ENCODE measurements at places on chromosomes 5 and 9.
A peak's percentile ranks its signal among the peaks of the same experiment; 100 is the strongest.

DNA sequence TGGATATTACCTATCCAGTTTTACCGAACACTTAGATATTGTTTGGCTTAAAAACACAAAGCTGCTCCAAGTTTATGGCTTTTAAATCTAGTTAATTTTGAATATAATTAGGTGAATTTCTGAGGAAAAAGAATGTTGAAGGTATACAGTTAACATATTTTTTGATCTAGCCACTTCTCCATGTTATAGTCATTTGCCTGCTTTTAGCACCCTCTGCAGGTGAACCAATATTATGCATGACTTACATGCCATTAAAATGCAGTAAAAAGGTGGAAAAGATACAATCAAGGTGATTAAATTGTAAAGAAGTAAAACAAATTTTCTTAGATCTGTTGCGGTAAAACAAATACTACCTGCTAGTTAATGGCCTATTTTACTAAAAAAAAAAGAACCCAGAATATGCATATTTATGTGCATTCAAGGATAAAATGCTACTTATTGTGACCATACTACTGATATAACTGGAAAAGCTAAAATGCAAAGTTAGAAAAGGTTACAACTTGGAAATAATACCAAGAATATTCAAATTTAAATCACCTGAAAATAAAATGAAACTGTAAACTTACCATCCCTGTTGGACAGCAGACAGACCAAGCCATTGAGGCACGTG is 132.1 kb downstream of the AP3B1 start:
- peak; percentile 42 for DNase-seq

DNA sequence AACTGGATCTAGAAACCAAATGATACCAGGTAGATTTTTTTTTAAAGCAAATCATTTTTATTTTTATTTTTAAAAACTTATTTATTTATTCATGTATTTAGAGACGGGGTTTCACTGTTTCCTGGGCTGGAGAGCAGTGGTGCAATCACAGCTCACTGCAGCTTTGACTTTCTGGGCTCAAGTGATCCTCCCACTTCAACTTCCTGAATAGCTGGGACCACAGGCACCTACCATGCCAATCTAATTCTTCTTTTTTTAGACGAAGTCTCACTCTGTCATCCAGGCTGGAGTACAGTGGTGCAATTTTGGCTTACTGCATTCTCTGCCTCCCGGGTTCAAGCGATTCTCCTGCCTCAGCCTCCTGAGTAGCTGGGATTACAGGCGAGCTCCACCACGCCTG is 41.3 kb upstream of the CDK20 start:
- DNase-seq: no peak

DNA sequence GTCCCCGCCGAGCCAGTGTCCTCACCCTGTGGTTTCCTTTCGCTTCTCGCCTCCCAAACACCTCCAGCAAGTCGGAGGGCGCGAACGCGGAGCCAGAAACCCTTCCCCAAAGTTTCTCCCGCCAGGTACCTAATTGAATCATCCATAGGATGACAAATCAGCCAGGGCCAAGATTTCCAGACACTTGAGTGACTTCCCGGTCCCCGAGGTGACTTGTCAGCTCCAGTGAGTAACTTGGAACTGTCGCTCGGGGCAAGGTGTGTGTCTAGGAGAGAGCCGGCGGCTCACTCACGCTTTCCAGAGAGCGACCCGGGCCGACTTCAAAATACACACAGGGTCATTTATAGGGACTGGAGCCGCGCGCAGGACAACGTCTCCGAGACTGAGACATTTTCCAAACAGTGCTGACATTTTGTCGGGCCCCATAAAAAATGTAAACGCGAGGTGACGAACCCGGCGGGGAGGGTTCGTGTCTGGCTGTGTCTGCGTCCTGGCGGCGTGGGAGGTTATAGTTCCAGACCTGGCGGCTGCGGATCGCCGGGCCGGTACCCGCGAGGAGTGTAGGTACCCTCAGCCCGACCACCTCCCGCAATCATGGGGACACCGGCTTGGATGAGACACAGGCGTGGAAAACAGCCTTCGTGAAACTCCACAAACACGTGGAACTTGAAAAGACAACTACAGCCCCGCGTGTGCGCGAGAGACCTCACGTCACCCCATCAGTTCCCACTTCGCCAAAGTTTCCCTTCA is 1.4 kb downstream of the GLIS3 start:
- no peak for DNase-seq

DNA sequence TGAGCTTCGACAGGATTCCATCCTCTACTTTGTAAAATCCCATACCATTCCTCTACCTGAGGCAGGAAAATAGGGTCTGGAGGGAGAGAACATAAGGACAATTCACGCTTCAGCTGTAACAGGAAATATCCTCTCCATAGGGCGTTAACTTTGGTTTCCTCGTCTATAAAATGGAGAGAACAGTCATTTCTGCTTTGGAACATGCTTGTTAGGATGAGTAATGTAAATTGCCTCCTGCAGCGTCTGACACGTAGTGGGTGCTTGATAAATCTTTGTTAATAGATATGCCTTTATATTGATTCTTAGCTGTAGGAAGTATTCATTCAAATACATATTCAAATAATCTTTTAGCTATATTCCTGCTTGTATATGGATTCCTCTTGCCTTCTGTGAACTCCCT is 711 bp upstream of the SUB1 start:
- DNase-seq: no peak

GRCh38 chr5:3607541-3608181 is 12.0 kb downstream of the IRX1 start:
- DNase-seq: no peak

DNA sequence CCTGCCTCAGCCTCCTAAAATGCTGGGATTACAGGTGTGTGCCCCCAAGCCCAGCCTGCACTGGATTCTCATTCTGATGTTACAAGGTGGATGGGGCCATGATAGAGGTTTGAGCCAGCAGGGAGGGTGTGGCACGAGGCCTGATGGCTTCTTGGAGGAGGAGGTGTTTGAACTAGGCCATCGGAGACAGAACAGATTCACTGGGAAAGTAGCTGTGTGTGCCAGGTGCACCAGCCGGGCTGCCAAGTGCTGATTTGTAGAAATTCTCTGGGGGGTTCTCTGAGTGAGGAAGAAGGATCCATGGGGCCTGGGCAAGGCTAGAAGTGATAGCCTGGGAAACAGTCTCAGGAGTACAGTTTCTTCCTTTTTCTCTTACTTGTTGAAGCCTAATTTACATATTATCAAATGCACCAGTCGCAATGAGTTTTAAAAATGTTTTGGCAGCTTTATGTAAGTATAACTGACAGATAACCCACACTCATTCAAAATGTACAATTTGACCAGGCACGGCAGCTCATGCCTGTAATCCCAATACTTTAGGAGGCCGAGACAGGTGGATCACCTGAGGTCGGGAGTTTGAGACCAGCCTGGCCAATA is 31.1 kb upstream of the STXBP1 start:
- DNase-seq: peak; percentile 54

- no peak for DNase-seq
These were observed 212.5 kb downstream of the RAB3C start for GRCh38 chr5:58795327-58795726.

DNA sequence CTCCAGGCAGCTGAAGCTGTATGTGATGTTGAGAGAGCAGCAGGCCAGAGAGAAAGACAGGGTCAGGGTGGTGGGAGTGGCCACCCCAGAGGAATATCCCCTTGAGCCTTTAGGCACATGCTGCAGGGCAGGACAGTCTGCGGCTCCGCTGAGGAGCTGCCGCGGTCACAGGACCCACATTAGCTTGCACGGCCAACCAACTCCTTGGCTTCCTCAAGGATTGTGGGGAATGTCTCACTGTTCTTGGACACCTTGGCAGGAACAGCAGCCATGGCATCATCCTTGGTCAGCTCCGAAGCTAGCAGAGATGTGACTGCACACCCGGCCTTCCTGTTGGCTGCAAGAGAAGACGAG is 27.8 kb downstream of the PCDHGC5 start:
- no peak for DNase-seq

DNA sequence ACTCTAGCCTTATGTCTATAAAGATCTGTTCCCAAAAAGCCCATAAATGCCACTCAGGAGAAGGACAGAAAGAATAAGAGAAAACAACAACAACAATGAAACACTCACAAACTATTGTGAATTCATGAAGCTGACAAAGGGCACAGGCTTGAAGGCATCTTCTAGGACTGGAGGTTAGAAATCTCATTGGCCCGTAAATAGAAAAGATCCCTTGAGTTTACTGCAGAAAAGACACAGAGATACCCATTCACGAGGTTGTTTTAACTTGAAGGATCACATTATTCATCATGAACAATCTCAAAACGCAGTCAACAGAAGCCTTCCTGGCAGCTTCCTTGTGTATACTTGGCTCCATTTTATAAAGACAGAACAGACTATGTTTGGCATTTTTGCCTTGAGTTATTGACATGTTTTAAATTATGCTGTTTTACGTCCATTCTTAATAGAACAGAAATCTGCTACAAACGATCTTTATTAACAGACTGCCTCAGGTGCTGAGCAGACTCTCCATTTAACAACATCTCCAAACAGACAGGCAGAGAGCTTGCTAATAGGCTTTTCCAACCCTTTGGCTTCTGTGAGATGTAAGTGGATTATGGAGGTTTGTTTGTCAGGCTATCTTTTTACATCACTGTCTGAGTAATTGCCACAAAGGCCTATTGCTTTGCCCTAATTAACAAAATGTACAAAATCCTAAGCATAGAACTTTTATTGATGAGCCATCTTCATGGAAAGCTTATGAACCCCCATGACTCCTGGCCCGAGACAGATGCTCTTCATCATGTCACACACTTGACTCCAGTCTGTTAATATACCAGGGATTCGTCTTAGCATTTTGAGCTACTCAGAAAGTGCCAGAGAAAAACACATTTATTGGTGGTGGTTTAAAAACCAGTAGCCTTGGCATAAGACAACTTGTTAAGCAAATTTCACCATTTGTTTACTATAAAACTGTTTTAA is 735.3 kb upstream of the ZNF608 start:
- DNase-seq: peak; percentile 50

DNA sequence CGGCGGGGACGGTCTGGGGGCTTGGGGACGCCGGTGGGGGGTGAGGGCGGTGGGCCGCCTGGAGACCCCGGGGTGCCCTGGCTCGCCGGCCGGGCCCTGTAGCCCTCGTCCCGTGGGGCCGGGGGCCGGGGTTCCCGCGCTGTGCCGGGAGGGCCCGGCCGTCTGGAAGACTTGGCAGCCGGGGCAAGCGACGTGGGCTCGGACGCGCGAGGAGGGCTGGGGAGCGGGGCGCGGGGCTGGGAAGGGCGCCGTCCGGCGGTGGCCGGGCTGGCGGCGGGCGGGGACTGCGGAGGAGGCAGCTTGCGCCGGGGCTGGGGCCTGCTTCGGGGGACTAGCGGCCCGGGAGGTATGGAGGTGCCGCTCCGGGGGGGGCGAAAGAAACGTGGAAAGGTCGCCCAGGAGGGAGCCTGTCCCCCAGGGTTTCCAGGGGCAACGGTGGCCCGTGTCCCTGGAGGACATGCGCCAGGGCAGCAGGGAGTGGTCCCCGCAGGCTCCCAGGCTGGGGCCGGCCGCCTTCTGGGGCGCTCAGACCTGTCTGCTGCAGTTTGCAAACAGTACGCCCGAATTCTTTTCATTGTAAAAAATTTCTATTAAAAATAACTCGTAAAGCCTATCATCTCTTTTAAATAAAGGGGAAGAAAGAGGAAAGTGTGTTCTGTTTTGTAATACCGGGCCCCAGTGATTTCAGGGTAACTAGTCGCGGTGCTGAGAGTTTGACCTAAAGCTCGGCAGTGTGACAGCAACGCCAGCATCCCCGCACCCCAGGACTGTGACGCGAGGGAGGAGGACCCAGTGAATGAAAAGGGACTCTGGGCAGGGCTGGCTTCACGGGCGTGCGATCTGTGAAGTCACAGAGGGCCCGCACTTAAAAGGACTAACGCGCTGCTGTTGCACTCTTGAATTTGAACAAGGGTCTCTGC is 752 bp upstream of the ANKH start:
- DNase-seq: no peak

DNA sequence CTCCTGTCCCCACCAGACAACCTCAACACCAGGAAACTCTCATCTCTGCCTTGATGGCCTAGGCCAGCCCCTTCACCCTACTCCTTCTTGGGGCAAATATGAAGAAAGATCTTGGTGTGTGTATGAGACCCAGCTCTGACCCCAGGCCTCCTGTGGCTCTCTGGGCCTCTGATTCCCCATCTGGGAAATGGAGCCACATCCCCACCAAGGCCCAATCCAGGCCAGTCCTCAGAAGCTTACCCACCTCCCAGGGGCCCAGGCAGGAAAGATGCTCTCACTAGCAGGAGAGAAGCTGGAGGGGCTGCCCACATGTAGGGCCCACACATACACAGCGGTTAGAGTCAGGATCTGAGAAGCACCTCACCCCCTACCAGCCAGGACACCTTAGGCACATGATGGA is 38.9 kb downstream of the BICD2 start:
- no peak for DNase-seq
